ENCODE measurements at places on chromosomes 1 and 21.
A peak's percentile ranks its signal among the peaks of the same experiment; 100 is the strongest.

DNA sequence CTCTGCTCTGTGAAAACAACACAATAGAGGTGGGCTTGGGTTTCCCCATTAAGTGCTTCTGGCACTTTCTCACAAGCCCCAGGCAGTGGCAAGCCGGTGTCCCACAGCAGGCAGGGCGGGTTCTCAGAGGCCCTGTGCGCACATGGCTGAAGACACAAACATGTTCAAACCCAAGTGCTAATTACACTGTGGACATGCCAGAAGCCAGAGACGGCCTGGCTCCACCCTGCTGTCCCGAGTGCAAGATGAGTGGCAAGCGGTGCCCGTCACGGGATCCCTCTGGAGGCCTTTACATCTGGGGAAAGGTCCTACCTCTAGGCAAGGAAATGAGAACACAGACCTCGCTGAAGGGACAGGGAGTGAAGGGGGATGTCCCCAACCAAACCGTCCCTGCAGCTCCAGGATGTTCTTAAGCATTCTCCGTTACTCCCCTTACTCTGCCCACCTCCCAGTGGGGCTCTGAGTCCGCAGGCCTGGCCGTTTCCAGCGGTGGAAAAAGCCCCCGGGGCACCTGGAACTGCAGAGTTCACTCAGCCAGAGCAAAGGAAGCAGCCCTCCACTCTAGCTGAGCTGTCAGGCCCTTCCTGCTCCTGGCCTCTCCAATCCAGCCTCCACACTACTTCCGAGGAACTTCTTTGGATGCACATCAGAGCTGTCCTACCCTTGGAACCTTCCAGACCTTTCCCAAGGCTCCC lies 57.4 kb downstream of the SLC66A1 start:
- no peak for DNase-seq

- DNase-seq, result no peak
These were observed 202.2 kb upstream of the KIAA0040 start for GRCh38 chr1:175394739-175395138.

DNA sequence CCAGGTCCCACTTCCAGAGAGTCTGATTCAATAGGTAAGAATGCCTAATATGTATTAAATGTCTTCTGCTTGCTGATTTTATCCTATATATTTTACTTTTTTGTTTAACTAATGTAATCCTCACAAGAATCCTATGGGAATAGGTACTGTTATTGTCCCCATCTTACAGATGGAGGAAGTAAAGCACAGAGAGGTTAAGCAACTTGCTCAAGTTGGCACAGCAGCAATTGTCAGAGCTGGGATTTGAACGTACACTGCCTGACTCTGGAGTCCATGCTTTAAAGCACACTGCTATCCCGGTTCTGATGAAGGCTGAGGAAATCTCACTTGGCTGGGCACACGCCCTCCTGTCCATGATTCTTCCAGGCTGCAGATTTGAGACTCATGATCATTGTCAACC lies 62.8 kb downstream of the IGSF21 start:
- DNase-seq, result no peak

- no peak for DNase-seq
These were observed 193.8 kb upstream of the EDN2 start for GRCh38 chr1:41678111-41678878.

GRCh38 chr21:41458121-41458520 lies 32.1 kb downstream of the MX1 start:
- DNase-seq, result no peak

GRCh38 chr1:117600325-117600943 lies 5.4 kb upstream of the TENT5C start:
- no peak for DNase-seq

DNA sequence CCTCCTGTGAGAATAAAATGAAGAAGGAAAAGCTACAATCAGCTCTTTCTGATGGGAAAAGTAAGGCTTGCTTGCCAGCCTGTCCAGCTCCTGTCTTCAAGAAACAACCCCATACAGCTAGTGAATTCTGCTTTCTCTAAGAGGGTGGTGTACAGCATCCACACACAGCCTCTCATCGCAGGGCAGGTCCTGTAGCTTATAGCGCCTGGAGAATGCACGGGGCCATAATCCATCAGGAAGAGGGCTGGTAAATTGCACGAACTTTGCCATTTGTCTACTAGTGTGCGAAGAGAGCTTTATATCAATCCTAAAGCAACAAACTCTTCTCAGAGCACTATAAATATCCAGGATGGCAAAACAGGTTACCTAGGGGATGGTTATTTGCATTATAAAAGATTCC lies 83.3 kb upstream of the SAMSN1 start:
- DNase-seq, result no peak

DNA sequence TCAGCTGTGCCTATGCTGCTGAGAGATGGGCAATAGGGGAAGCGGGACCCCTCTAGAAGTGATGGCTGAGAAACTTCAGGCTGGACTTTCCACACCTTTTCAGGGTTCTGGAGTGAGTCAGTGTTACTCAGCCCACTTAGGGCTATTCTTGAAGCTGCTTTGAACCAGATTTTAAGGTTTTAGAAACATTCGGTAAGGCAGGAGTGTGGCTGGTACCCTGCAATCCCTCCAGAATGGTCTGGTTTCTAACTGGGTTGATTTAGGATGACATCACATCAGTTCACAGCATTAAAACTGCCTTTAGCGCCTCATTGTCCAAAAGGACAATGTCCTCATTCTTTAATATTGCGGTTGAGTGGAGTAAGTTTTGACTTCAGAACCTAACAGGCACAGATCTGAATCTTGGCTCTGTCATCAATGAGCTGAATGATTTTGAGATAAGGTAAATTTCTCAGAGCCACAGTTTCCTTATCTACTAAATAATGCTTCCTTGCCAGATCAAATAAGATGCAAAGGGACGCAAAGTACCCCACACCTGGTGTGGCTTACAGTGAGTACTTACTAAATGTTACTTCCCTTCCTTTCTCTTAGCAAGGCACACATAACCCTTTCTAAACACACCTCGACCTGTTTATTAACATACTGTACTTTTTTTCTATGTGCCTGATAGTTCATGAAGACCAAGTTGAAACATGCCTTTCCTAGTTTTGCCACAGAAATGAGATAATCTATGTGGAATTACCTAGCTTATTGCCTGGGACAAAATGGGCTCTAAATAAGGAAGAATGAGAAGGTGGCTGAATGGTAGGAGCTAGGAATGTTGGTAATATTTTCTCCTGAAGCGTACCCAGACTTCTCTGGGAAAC lies 209.8 kb downstream of the ROR1 start:
- no peak for DNase-seq

GRCh38 chr1:240091614-240092300 lies at the start of gene FMN2:
Gene FMN2, plus strand, starts transcription at chr1:240091883. Its CDS starts 227 bp downstream, at chr1:240092110.
- DNase-seq, result no peak

DNA sequence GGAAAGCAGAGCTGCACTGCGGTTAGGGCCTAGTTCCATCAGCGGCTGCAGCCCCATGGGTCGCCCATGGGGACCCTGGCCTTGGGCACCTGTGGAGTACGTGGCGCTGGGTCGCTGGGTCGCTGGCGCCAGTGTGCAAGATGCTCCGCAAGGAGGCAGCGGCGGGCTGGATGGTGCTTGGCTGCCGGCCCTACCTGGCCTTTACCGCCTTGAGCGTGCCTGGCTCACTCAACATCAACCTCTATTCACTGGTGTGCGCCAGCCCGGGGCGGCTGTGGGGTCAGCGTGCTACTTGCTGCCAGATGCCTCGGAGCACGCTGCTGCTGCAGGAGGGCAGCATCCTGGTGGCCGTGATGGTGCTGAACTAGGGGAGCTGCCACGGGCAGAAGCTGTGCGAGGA lies 85.1 kb upstream of the RHOU start:
- DNase-seq, result no peak

- no peak for DNase-seq
These were observed 131.3 kb downstream of the NTPCR start for GRCh38 chr1:233081735-233082134.

GRCh38 chr1:153945131-153945794 lies 1.3 kb downstream of the DENND4B start:
- DNase-seq, result no peak

DNA sequence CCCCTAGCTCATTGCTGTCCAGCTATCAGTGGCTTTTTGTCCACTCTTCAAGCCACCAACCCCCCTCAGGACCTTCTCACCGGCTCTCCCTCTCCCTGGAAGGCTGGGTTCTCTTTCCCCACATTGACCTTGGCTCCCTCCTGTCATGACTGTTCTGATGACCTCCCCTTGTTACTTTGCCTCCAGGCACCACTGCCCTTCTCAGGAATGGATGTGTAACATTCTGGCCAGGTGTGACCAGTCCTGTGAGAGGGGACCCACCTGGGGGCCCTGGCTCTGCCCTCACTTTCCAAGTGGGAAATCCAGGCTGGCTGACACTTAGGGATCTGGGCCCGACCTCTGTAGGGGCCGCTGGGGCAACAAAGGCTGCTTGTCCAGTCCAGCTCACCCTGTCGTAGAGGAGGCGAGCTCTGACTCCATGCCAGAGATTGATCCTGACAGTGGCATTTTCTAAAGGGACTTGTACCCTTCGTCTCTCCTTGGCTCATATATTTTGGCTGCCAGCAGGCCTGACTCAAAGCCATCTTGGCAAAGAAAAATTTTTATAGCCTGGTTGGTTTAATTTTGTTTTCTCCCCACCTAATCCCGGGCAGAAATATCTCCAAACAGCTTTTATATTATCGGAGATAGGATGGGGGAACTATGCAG lies 37.9 kb upstream of the USP24 start:
- DNase-seq, result no peak

DNA sequence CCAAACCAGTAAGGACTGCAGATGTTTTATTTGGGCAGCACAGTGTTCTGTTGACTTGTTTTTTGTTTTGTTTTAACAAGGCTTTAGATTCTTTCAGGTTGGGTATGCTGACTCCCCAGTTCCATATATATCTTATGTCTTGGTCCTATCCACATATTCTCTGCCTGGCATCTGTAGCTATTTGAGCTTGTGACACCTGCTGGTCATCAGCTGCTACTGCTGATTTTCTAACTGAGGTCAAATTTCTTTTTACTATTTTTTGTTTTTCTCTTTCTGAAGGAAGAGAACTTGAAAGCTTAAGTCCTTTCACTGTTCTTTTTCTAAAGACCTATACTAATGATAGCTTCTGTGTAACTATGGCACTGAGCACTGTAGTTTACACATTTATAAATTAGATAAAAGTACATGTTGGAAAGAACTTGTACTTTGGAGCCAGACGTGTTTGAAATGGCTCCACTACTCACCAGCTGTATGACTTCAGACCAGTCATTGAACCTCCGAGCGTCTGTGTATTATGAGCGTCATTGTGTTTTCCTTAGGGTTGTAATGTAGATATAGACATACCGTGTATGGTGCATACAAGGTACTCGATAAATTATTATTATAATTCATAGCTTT lies 109.4 kb downstream of the NRDC start:
- DNase-seq, result peak; percentile 44

DNA sequence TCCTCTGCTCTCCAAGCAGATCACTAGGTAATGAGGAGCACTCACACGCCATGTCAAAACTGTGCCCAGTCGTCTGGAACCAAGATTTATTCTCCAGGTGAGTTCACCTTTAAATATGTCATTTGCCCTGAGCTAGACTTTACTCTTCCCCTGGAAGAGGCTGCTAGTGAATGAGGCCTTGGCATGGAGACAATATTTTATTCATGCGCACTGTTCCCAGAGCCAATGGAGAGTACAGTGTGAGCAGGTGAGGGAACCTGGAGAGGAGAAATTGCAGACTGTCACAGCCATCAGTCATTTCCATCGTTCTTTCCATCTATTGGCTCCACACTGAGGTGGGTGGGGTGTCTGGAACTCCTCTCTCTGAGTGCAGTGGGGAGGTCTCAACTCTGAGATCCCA lies 333.6 kb downstream of the KCNH1 start:
- DNase-seq, result no peak

- no peak for DNase-seq
These were observed 33.5 kb upstream of the RNF19B start for GRCh38 chr1:32998064-32998463.

DNA sequence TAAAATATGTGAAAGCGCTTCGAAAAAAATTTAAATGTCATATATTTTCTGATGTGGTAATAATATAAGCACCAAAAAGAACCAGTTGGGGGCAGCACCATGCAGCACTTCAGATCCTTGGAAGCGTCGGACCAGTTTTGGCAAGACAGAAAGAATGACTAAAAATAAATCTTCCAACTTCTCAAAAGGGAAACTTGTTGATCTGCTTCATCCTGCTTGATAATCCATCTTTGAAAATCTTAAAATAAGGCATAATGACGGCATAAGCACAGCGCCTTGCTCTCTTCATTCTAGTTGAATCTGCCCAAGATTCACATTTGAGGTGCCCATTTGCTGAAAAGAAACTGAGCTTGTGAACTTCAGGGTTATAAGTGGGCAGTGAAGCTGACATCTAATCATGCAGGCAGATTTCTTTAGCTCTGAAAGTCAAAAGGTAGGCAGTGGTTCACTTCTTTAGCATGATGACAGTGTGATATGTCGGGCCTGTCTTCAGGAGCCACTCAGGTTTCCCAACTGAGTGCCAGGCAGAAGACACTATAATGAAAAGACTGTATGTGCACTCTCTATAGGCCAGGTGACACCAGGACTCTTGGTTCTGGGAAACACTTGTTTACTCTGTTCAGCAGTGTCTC lies 19.8 kb upstream of the MUTYH start:
- DNase-seq, result peak; percentile 69

DNA sequence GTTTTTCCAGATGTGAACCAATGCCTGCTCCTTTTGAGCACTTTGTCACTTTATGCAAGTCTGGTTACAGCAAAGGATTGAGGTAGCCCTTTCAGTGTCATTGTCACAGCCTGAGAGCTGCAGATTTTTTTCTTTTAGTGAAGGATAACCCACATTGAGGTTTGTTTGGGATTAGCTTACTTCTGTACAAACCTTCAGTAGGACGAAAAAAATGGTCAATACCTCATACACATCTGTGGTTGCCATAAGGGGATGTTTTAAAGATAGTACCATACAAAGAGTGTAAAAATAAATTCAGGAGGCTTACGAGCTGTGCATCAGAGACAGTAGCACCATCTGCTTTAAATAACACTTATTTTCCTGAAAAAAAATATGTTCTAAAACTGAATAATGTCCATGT lies 566.0 kb downstream of the AJAP1 start:
- no peak for DNase-seq

DNA sequence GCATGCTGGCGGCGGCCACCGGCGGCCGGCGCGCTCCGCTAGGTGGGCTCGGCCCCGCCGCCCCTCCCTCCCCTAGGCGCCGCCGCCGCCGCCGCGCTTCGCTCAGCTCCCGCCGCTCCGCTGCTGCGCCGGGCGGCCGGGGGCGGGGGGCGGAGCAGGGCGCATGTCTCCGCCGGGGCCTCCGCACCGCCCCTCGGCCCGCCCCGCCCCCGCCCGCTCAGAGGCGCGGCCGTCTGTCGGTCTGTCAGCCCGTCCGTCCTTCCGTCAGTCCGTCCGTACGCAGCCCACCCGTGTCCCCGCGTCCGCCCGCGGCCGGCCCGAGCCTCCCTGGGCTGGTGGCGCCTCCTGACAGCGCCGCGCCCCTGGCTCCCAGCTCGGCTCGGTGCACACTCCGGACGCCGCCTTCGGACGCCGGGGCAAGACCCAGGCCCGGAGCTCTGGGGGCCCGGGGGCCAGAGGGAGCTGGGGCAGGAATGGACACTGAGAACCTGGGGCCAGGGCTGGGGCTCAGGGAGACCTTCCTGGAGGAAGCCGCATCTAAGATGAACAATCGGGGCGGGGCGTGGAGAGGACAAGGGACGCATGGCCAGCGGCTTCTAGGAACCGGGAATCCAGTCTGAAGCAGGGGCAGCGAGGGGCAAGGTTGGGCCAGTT lies at the start of gene GPR153:
GPR153 (minus strand) TSS at position 138 of the 654 bp plus-strand sequence. CDS start 6,193 bp downstream, outside the sequence.
- no peak for DNase-seq

Data from stromal cell of bone marrow (primary cell).